ENCODE measurements at places on chromosomes 5 and 9.

DNA sequence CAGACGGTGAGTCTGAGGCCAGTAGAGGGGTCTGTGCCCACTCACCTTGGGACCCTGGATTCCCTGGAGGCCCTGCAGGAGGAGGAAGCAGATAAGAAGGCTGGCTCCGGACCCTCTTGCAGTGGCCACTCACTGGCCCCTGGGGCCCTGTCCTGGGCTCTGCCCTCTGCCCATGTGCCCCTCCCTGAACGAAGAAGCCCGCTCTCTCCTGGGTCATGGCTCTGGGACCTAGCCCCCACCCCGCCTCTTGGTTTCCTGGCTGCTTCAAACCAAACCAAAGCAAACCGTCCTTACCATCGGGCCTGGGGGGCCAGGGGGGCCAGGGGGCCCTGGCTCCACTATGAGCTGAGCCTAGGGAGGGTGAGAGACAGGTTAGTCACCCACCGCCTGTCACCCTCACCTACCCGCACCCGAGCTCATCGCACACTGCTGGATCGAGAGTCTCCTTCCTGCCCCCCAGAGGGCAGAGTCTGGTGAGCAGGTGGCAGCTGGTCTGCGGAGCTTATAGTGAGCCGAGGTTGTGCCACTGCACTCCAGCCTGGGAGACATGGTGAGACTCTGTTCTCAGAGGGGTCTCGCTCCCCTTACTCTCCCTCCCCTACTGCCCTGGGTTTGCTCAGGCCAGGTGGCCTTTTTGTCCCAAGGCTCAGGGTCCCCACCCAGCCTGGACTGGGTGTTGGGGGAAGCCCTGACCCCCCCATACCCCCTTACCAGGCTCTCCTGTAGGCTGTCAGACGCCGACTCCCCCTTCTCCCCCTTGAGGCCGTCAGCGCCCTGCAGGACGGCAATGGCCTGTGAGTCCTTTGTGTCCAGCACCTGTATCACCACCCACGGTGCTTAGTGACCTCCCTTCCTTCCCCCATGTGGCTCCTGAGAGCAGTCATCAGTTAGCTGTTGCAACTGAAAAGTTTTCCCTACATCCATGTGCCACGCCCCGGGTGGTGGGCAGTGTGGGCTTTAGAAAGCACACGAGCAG, 15.2 kb upstream of the PHYKPL start:
- DNase-seq = no peak

DNA sequence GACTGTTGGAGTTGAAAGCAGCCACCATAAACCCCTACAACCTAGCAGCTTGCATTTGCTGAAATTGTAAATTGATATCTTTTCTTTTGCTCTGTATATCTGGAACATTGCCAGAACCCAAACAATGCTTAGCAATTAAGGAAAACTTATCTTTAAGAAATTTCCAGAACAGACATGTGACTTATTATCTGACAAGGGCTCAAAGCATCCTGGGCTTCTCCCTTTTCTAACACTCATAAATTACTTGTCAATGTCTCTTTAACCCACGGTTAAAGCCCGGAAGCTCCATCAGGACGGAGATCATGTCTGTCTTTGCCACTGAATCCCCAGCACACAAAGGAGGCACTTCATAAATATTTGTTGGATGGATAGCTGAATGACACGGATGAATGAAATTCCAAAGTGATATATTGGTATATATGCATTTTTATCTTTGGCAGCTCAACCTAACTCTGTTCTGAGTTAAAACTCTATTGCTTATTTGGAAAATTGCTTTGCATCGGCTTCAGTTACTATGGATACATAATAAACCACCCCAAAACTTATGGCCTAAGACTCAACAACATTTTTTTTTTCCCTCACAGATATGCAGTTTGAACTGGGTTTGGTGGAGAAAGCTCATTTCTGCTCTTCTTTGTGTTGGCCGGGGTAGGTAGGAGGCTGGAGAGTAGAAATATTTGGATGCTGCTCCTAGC, 103.1 kb upstream of the CLINT1 start:
- no peak for DNase-seq

GRCh38 chr5:39235648-39236047, 16.3 kb upstream of the FYB1 start:
- no peak for DNase-seq

DNA sequence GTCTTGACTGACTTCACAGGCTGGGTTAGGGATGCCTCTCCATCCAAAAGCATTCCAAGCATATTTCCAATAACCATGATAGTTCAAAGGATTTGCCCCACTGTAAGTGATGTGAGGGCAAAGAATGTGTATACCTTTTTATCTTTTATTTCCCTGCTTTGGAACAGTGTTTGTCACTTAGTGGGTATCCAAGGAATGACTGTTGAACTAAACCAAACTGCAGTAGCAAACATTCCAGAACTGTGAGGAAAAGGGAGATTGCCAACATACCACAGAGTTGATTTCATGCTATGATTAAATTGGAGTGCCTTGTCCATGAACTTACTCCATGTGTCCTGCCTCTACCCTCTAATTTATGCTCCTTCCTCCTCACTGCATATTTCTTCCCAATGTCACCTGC, 400.0 kb downstream of the KIAA0825 start:
- no peak for DNase-seq

- DNase-seq = no peak
These were observed 1662.4 kb upstream of the ACO1 start for GRCh38 chr9:30722065-30722464.

GRCh38 chr5:15753752-15754151, 253.8 kb downstream of the FBXL7 start:
- no peak for DNase-seq

- DNase-seq = no peak
These were observed 965 bp downstream of the PTGDS start for GRCh38 chr9:136978073-136978864.

GRCh38 chr9:124084087-124084486, 72.5 kb downstream of the LHX2 start:
- no peak for DNase-seq

- DNase-seq = no peak
These were observed 657 bp downstream of the NUP214 start for GRCh38 chr9:131126059-131126426.
